ENCODE measurements at places on chromosomes 11 and 22.
A peak's percentile ranks its signal among the peaks of the same experiment; 100 is the strongest.

- no peak for DNase-seq
Observed at GRCh38 chr11:94786264-94787126, 18.3 kb downstream of the AMOTL1 start.

DNA sequence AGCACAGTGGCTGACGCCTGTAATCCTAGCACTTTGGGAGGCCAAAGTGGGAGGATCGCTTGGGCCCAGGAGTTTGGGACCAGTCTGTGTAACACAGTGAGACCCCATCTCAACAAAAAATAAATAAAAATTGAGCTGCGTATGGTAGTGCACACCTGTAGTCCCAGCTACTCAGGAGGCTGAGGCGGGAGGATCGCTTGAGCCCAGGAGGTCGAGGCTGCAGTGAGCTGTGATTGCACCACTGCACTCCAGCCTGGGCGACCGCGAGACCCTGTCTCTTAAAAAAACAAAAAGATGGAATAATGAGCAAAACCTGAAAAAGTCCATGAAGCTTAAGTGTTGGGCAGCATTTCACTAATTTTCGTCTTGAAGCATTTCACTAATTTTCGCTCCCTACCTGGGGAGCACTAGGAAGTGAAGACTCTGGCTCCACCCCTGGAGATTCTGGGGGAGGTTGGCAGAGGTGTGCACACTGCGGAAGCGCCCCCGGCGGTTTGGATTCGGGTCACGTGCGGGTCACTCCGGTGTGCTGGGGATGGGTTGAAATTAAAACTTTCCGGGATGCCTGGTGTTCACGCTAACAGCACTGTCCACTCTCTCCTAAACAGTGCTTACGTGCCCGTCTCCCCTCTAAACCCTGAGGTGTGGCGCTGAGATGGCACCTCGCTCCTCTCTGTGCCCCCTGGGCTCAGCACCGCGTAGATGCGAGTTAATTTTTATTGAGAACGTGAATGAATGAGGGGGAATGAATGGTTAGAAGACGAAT, 906 bp upstream of the NAA40 start:
- peak; percentile 27 for DNase-seq

DNA sequence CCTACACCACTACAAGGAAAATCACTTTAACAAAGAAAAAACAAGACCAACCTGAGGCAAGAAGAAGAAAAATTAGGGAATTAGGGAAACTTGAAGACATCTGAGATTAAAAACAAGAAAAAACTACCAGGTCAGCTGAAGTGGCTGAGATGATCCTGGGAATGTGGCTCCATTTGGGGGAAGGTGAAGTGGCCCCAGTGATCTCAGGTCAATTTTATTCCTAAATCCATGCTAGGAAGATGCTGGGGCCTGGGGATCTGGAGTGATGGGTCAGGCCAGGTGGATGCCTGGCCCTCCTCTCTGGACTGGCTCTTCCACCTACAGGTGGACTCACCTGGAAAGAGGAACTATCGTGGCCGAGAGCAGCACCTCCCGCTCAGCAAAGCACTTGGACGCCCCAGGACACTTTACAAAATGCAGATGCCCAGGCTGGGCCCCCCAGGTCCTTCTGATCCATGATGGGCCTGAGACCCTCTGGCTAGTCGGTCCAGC, 6.7 kb downstream of the TOP3B start:
- DNase-seq, result no peak

DNA sequence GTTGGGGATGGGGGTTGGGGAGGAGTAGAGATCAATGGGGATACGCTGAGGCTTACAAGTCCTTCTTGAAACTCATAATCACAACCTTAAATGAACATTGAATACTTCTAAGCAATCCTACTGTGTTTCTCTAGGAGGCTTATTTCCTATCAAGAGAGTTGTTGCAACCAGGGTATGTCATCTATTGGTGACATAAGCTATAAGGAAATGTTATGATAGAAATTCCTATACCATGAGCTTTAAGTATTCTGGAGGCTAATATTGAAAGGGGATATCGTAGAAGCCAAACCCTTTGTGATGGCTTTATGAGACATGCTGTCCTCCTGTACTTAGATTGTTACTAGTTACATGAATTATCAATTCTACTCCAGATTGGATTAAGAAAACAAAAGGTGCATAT, 72.9 kb downstream of the DKK3 start:
- DNase-seq, result no peak

DNA sequence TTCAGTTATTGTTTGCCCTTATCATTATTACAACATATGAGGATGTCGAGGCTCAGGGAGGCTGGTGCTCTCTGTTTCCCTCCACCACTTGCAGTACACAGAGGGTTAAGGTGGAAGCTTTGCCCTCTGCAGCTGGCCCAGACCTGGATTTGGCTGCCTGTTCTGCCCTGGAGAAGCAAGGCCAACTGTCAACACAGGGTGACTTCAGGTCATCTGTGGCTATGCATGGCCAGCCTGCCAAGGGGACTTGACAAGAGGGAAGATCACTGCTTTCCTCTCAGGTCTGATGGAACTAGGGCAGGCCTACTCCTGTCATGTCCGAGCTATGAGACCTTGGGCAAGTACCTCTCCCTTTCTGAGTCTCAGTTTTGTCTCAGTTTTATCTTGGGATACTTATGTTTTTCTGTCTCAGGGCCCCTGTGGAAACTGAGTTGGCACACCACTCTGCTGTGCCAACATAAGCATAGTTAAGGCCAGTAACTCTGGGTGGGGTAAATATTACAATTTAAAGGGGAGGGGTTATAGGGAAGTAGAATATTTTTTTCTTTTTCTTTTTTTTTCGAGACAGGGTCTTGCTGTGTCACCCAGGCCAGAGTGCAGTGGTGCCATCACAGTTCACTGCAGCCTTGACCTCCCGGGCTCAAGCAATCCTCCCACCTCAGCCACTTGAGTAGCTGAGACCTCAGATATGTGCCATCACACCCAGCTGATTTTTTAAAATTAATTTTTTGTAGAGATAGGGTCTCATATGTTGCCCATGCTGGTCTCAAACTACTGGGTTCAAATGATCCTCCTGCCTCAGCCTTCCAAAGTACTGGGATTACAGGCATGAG, 2.4 kb upstream of the THRSP start:
- no peak for DNase-seq

GRCh38 chr11:73330569-73331093, 22.6 kb downstream of the ARHGEF17 start:
- DNase-seq, result no peak

DNA sequence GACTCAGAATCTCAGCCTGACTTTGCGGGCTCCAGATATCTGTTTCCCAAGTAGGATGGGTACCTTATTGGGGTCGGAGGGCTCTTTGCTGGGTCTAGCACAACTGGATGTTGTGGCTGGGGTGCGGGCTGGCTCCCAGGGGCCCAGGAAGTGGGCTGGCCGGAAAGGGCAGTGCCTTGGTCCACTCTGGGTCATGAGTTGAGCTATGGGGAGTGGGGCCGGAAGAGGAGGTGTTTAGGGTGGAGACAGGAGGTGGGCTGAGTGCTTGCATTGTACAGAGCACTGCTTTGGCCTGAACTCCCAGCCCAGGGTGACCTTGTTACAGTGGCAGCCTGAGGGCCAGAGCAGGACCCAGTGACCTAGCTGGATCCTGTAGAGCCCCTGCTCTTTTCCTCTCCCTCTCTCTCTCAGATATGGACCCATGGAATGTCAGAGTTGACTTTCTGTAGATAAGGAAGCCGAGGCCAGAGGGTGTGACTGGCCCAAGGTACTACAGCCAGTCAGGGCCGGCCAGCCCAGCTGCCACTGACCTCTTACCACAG, 13.2 kb downstream of the PHLDB1 start:
- no peak for DNase-seq

- no peak for DNase-seq
Observed at GRCh38 chr11:100761841-100762240, 74.8 kb downstream of the ARHGAP42 start.

DNA sequence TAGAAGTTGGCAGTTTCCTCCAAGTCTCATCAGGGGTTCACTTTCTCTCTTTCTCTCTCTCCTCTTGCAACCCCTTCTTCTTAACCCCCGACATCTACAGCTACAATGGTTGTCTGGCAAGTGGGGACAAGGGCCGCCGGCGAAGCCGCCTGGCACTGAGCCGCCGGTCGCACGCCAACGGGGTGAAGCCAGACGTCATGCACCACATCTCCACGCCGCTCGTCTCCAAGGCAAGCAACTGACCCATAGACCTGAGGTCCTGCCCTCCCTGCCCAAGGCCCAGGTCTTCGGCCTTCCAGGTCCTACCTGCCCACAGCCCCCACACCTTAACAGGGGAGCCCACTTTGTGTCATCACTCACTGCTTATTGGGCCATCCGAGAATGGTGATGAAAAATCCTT, 4.4 kb downstream of the PELI3 start:
- DNase-seq, result no peak

- DNase-seq, result no peak
Observed at GRCh38 chr11:64687643-64688533, 35.1 kb downstream of the NRXN2 start.

- no peak for DNase-seq
Observed at GRCh38 chr11:134393638-134394037, 18.4 kb downstream of the B3GAT1 start.

DNA sequence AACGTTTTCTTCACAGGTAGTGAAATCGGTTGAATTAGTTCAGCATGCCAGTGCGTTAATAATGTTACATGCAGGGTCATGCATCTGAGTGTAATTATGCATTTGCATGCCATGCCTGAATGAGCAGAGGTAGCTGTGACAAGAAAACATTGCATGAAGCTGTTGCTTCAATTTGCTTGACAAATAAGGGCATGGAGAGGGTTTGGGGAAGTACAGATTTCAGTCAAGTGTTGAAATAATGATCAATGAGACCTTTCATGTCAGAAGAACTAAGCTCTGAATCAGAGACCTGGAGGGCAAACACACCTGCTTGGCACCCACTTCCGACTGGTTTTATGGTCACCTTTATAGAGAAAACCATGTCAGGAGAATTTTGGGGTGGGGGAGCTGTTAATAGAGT, 221.4 kb downstream of the DBX1 start:
- DNase-seq, result no peak

GRCh38 chr11:132347156-132348090, 977.0 kb downstream of the NTM start:
- DNase-seq, result no peak

DNA sequence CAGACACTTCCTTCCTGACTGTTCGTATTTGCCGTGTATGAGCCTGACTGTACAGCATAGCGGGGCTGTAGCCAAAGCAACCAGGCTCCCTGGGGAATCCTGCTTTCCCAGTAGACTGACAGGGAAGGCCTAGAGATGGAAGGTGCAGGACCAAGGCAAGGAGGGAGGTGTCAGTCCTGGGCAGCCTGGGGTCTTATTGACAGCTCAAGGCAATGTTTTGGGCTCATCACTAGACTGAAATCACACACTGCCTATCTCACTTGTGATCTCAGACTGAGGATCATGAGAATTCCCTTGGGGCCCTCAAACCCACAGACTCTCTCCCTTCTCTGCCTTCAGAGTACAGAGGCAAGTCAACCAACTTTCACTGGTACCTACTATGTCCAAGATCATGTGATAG, 346.8 kb upstream of the NARS2 start:
- no peak for DNase-seq

GRCh38 chr22:49800408-49801238, 27.1 kb downstream of the BRD1 start:
- DNase-seq, result no peak

GRCh38 chr11:44531636-44532035, 33.8 kb upstream of the CD82 start:
- DNase-seq, result no peak

- no peak for DNase-seq
Observed at GRCh38 chr11:44790211-44790610, 63.4 kb downstream of the TSPAN18 start.

DNA sequence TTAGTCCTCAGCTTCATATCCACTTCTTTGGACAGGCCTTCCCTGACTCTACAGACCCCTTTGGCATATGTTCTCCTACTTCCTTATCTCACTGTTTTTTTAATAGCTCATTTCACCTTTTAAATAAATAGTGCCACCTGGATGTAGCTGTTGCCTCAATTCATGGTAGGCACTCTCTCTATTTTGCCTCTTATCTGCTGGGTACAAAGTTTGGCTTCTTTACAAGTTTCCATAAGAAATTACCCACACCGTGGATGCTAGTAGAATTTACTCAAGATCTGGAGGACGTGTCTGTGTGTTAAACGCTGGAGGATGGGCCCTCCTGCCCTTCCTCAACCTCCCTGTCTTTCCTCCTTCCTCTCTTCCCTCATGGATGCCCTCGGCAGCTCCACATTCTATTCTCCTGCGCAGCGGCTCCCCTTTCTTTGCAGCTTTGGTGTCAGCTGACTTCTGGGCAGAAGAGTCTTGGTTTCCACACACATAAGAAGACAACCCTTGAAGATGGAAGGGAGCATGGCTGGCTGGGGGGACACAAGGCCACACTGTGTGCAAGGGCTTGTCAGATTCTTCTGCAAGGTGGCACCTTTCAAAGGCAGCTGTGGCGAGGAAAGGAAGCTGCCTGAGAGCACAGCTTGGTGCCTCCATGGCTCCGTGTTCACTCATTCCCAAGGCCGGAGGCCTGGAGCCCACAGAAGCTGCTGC, 212.6 kb downstream of the SNX19 start:
- no peak for DNase-seq

GRCh38 chr11:8729837-8730696, 47.5 kb downstream of the RPL27A start:
- DNase-seq, result no peak

DNA sequence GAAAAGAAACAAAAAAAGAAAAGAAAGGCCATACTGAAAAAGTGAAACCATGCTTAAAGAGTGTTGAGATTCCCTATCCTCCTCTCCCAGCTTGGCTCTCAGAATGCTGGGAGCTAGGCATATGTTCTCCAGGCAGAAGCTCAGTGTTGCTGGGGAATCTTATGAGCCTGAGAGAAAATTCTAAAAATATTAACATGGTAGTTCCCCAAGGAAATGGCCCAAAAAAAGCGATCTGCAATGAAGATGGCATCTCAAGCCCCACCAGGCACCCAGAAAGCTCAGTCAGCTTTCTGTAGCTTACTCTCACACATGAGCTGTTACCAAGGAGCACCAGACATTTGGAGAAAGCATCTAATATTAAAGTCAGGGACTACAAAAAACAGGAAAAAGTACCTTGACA, 94.5 kb downstream of the CD44 start:
- no peak for DNase-seq

DNA sequence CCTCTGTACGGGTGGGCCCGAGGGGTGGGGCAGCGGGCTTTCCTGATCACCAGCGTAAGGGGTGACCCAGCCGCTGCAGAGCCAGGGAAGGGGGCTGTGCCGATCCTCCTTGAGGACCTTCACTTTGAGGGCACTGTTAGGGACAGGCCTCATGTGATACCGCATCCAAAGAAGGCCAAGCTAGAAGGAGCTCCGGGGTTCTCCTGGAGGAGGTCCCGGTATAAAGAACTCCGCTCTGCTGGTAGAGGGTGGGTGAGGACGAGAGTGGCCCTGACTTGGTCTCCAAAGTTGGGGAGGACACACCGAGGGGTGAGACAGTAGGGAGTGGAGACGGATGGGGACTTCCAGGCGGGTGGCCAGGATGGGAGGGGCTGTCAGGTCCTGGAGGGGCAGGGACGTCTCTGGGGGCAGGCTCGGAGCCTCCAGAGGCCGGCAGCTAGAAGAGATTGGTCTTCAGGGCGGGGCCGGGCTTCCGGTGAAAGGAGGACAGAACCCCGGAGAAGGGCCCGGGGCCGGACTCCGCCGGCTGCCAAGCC, 4.6 kb downstream of the PHOX2A start:
- DNase-seq, result no peak

- DNase-seq, result no peak
Observed at GRCh38 chr22:50452649-50453048, 22.2 kb downstream of the SBF1 start.

- no peak for DNase-seq
Observed at GRCh38 chr22:41526226-41526829, 17.9 kb downstream of the POLR3H start.

Measured in NCI-H748 treated with DMSO at 0.1 percent for 48 hours (cell line).